Common myeloid progenitor, CD34-positive (primary cell): ENCODE measurements at places on chromosomes 4 and X.

DNA sequence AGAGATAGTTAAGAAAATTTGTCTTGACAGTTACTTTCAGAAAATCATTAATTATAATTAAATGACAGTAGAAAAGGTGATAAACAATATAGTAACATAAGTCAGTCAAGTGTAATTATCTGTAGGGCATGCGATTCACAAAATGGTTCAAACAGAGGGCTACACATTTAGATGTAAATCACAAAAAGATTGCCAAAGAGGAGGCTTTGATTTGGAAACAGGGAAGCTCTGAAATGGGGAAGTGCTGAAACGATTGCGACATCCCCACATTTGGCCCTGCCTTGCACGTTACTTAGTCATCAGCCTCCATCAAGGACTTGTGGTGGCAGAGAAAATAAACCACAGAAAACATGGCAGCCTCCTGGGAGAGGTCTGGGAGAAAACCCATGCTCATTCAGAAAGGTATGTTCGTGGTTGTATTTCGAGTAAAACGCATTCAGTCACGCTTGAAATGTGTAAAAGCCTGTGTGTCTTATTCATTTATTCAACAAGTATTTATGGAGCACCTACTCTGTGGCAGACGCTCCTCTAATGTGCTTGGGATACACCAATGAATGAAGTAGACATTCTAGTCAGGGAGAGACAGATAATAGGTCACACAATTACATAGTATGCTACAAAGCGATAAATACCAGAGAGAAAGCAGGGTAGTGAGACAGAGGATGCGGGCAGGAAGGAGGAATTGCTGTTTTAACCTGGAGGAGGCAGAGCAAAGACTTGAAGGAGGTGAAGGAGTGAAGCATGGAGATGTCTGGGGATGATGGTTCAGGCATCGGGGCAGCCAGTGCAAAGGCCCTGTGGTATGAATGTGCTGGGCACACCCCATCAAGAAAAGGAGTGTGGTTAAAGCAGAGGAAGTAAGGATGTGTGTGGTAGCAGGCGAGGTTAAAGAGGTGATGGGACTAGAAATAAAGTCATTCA, 7.8 kb downstream of the RBM47 start:
- DNase-seq: peak; percentile 96
- no peaks in the 10 kb centered on the region for H3K27me3 ChIP-seq
- no peaks in the 10 kb centered on the region for H3K36me3 ChIP-seq
- H3K4me1 ChIP-seq: no peaks in the 10 kb centered on the region

DNA sequence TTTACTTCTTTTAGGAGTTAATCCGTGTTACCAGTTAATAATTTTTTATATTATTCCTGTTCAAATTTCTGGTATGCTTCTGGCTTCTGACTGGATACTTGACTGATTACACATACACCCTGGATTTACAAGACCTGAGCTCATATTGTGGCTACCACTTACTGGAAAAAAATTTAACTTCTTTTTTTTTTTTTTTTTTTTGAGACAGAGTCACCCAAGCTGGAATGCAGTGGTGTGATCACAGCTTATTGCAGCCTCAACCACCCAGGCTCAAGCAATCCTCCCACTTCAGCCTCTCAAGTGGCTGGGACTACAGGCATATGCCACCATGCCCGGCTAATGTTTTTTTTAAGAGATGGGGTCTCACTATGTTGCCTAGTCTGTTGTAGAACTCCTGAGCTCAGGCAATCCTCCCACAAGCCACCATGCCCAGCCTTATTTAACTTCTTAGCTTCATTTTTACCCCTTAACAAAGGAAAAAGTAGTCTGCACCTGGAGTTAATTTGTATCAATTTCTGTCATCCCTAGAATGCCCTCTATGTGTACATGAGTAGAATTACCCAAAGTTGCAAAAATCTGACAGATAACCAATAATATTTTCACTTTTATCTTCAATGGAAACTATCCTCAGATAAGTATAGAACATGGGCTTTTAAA, 50.3 kb downstream of the TMEM165 start:
- H3K4me1 ChIP-seq: peaks cover 12% of the 10 kb centered on the region
- H3K4me3 ChIP-seq: no peak overlapping the region
- H3K36me3 ChIP-seq: peaks cover 4% of the 10 kb centered on the region
- no peak overlapping the region for H3K27ac ChIP-seq

GRCh38 chr4:6252051-6252450, 17.6 kb upstream of the WFS1 start:
- no peak for DNase-seq
- H3K27me3 ChIP-seq: peaks cover 14% of the 10 kb centered on the region
- H3K4me1 ChIP-seq: peaks cover 3% of the 10 kb centered on the region
- H3K4me3 ChIP-seq: no peak overlapping the region
- no peak overlapping the region for H3K27ac ChIP-seq

DNA sequence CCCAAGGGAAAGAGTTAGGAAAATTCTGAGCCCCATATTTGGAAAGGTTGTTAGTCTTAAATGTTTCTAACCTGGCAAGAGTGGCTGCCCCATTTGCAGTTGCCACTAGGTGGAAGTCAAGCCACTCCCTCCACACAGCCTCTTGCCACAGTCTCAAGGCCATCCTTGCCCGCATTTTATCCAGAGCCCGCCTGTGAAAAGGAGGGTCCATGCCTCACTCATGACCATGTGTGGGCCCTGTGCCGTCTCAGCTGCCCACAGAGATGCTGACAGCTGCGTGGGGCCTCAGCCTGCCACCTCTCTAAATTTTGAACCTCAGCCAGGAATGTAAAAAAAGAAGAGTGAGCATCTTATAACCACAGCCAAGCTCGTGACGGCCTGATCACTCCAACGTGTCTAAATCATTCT, 201.5 kb upstream of the FAM241A start:
- no peak overlapping the region for H3K27ac ChIP-seq
- no peaks in the 10 kb centered on the region for H3K27me3 ChIP-seq
- DNase-seq: peak; percentile 67

DNA sequence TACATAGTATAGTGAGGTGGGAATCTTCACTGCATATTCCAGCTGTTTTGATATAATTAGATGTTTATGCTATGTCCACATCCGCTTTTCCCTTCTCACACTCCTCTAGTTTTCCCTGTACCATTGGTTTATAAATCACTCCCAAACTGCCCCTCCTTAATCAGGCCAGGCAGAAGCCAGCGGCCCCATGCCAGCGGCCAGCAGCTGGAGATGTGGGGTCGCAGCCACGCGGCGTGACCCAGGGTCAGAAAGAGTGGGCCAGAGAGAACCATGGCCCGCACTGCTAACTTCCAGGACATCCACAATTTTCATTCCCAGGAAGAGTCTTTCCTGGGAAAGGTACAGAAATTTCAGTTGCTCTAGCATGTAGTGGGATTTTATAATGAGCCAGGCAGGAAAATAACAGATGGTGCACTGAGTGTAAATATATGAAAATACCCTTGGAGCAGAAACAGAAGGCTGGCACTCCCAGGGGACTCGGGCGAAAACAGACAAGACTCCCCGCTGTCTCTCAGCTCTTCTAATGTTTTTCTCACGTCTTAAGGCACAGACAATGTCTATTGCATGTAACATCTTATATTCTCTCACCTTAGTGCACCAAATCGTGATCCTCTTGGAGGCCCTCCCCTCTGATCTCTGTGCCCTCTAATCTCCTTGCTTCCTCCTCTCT, 145.9 kb upstream of the ZFP42 start:
- no peaks in the 10 kb centered on the region for H3K36me3 ChIP-seq
- no peak for DNase-seq
- H3K27ac ChIP-seq: no peak overlapping the region
- H3K4me3 ChIP-seq: no peak overlapping the region

DNA sequence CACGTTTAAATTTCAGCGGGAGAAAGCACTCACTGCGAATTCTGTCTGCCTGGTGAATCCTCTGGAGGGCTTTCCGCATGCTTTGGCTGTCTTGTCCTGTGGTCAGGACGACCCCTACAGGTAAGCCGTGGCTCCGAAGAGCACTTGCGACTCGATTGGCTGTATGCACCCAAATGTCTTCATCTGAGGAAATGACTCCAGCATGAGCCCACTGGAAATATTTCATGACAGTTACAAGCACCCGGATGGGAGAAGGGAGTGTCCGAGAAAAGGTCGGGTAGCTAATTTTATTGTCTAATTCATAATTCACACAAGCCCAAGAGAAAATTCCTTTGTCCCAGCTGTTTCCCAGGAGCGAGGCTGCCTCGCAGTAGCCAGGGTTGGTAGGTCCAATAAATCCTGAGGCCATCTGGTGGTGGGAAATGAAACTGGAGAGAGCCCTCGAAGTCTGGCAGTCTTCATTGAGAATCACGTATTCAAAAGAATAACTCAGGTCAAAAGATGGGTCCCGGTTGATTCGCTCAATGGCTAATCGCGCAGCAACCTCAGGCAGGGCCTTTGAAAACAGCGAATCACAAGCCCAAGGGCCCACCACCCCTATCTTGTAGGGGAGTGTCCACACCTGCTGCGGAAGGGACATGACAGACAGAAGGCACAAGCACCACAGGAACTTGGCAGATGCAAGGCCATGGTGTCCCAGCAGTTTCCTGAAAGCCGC, 6.6 kb downstream of the GUCY2F start:
- peaks cover 12% of the 10 kb centered on the region for H3K27me3 ChIP-seq
- H3K4me3 ChIP-seq: no peak overlapping the region
- peak; percentile 36 for DNase-seq
- no peaks in the 10 kb centered on the region for H3K36me3 ChIP-seq

DNA sequence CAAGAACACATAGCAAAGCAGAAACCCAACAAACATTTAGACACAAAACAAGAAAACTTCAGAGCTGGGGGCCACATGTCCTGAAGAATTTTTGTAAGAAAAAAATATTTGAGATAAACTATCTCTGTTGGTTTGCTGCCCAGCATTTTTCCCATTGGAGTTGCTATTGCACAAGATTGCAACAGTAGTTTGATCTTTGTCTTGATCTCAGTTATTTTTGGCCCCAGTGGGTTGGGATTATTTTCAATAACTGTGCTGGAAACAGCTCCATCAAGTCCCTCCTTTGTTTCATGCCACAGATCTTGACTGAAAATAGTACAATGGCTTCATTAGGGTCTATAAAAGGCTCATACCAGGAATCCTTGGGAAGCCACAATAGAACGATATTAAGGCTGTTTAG, 103.8 kb upstream of the RAI2 start:
- H3K27ac ChIP-seq: no peak overlapping the region
- H3K4me3 ChIP-seq: no peak overlapping the region
- H3K27me3 ChIP-seq: no peaks in the 10 kb centered on the region

DNA sequence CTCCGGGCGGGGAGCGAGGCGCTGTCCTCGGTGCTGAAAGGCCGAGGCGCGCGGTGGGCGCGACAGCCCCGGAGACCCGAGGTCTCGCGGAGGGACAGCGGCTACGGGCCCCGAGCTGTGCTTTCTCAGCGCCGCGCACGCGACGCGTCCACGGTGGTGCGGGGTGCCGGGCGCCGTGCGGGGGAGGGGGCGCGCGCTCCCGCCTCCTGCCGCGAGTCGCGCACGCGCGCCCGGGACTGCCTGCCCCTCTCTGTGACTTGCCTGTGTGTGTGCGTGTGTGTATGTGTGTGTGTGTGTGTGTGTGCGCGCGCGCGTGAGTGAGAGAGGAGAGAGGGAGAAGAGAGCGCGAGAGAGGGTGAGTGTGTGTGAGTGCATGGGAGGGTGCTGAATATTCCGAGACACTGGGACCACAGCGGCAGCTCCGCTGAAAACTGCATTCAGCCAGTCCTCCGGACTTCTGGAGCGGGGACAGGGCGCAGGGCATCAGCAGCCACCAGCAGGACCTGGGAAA, at the start of gene GRIA2:
Gene GRIA2 (plus strand): TSS at position 358 of the 511 bp plus-strand sequence. CDS start 315 bp downstream, outside the sequence.
- H3K4me3 ChIP-seq: peak within 1 kb of the TSS; percentile 33
- DNase-seq: peak; percentile 90
- H3K27me3 ChIP-seq: peaks cover 61% of the 10 kb centered on the region
- H3K27ac ChIP-seq: no peak within 1 kb of the TSS

DNA sequence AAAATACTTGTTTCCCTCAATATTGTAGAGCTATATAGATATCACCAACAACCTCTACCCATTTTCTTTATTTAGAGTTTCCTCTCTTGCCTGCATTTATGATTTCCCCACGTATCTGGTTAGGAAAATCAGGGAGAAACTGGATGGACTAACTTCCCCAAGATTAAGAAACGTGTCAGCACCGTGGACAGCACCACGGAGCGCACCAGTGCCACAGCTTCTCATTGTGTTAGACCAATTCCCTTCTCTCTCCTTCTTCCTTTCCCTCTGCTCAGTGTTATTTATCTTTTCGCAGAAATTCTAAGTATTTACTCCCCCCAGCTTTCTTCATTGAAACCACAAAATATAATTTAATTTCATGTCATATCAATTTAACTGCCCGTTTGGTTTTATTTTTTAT, 568.6 kb upstream of the BOD1L1 start:
- H3K27ac ChIP-seq: no peak overlapping the region
- peak; percentile 56 for DNase-seq
- H3K4me3 ChIP-seq: no peak overlapping the region
- H3K4me1 ChIP-seq: no peaks in the 10 kb centered on the region
- H3K27me3 ChIP-seq: no peaks in the 10 kb centered on the region

DNA sequence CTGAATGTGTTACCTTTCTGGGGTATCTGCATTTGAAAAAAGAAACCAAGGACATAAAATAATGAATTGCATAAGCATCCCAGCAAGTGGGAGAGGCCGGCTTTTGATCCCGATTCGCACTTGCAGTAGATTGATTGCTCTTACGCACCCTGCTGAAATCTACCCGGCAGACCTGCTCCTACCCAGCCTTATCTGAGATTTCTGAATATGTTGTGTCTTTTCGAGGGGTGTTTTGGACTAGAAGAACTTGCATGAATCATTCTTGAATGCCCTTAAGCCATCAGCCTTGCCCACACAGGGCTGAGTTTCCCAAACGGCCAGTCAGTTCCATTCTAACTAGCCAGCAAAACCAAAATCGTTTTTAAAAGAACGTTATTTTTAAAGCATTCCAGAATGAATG, 174.4 kb upstream of the BCOR start:
- H3K27me3 ChIP-seq: no peaks in the 10 kb centered on the region
- H3K4me1 ChIP-seq: peaks cover 32% of the 10 kb centered on the region
- H3K36me3 ChIP-seq: no peaks in the 10 kb centered on the region

- peaks cover 2% of the 10 kb centered on the region for H3K4me1 ChIP-seq
- H3K27me3 ChIP-seq: peaks cover 3% of the 10 kb centered on the region
- DNase-seq: no peak
- H3K36me3 ChIP-seq: no peaks in the 10 kb centered on the region
Observed at GRCh38 chrX:42715701-42716262, 62.2 kb downstream of the PPP1R2C start.

GRCh38 chr4:164768516-164768915, 14.6 kb downstream of the SMIM31 start:
- peak; percentile 10 for DNase-seq
- H3K4me1 ChIP-seq: no peaks in the 10 kb centered on the region
- H3K4me3 ChIP-seq: no peak overlapping the region
